ENCODE measurements at places on chromosomes 7 and 10.

- no peak for DNase-seq
These were observed 10.0 kb downstream of the CYP3A43 start for GRCh38 chr7:99837649-99838361.

GRCh38 chr10:36556468-36556867, 568.9 kb upstream of the ANKRD30A start:
- no peak for DNase-seq

DNA sequence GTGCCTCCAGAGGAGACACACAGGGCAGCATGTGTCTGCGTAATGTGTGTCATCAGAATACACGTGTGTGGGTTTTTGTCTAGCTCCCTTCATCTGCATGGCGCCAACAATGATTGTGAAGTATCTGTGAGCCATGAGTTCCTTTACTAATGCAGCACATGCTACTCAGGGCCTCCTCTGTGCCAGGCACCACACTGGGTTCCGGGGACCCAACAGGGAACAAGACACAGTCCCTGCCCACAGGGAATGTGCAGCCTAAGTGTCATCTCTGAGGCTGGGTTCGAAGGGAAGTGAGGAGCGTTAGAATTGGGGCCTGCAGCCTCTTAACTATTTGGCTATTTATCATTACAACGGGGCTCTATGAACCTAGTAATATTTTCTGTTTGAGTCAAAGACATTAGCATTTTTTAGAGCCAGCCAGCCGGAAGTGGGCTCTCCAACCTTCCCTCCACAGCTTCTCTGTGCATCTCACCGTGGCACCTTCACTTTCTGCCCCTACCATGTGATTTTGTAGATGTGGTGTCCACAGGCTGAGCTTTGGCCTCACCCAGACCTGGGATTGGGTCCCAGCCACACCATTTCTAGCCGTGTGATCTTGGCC, 43.9 kb upstream of the SRGN start:
- DNase-seq: no peak

DNA sequence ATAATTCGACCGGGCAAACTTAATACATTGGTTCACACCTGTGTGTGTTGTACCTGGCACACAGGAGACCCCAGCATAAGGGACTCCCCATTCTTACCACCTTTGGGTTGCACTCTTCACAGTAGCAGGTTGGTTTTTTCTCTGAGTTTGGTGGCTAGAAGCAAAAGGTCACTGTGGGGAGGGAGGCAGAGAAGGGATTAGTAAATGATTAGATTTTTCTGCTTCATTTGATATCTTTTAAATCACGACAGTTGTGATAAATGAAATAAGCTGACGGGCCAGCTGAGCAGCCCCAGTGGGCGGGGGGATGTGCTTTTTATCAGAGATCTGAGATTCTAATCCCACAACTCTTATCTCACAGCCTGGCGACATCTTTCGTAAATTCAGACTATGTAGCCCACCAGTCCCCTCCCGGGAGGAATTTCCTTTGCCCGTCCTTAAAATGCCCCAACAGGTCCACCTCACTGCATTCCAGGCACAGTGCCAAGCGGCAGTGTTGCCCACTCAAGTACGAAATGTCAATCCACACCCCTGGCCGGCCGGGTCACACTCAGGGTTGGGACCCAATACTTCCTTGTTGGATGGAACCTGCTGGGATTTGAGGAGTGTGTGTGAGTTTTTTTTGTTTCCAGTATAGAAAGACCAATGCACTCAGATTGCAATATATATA, 10.5 kb upstream of the KCP start:
- no peak for DNase-seq

GRCh38 chr7:84390845-84391244, 196.3 kb upstream of the SEMA3A start:
- DNase-seq: no peak

- no peak for DNase-seq
These were observed 104.9 kb downstream of the CDK6 start for GRCh38 chr7:92731335-92732063.

DNA sequence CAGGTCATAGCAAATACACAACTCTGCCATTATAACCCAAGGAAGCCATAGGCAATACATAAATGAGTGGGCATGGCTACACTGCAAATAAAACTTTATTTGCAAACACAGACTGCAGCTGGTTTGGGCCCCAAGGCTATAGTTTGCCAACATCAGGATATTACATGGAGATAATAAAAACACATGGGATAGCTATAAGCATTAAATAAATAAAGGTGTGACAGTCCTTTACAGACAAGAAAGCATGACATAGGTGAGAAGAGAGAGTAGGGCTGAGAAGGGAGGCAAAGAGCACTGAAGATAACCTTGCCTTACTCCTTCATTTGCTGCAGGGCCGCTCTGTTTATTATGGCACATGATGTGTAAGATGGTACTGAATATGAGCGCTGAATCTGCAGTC, 135.1 kb upstream of the GHITM start:
- DNase-seq: no peak

- no peak for DNase-seq
These were observed 7.0 kb downstream of the TAX1BP1 start for GRCh38 chr7:27746978-27747377.

- DNase-seq: no peak
These were observed 233.8 kb upstream of the NEBL start for GRCh38 chr10:21130683-21131442.

- no peak for DNase-seq
These were observed 113.4 kb upstream of the SVIL start for GRCh38 chr10:29748109-29748650.

DNA sequence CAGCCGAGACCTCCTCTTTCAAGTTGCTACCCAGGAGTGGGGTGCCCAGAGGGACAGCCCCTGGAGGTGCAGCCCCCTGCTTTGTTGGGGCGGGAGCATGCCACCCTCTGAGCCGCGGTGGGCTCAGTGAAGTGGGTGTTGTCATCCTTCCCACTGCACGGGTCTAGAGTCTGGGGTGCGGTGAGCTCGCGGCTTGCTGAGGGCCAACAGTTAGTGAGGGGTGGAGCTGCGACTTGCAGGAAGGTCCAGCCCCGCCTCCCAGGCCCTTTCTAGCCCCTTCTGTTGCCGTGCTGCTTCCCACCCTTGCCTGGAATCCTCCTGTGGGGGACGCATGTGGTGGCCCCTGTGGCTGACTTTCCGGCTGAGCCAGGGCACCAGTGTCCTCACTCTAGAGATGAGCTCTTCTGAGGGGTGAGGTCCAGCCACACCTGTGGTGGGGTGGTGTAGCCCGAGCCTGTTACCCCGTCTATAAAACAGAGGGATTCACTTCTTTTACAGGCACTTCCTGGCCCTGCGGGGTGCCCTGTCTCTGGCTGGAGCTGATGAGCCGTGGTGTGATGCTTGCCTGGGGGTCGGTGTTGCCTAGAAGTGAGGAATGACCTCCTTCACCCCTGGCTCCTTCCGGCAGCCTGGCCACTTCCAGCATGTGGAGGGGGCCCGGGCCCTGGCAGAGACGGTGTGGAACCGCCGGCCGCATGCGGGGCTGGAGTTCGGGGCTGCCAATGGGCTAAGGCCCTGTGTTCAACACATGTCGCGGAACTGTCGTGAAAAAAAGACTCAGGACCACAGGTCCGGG, 127.9 kb downstream of the FAM53B start:
- no peak for DNase-seq

GRCh38 chr7:23944131-23944530, 234.1 kb downstream of the STK31 start:
- no peak for DNase-seq

DNA sequence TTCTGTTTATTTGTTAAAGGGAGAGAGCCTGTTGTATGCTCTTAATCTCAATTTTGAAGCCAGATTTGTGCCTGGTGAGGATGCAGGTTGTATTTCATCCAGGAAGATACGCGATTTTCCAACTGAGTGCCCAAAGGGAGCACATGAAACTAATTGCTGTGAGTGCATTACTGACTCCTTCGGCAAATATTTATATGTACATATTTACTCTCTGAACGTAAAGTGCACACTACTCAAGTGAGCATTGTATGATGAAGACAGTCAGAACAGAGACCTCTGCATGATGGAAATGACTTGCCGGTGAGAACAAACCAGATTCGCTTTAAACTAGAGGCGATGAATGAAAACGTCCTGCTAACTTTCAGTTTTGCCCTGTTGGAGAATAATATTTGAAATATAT, 130.1 kb downstream of the MALRD1 start:
- DNase-seq: no peak

GRCh38 chr10:132294561-132295318, 13.0 kb downstream of the STK32C start:
- DNase-seq: no peak

DNA sequence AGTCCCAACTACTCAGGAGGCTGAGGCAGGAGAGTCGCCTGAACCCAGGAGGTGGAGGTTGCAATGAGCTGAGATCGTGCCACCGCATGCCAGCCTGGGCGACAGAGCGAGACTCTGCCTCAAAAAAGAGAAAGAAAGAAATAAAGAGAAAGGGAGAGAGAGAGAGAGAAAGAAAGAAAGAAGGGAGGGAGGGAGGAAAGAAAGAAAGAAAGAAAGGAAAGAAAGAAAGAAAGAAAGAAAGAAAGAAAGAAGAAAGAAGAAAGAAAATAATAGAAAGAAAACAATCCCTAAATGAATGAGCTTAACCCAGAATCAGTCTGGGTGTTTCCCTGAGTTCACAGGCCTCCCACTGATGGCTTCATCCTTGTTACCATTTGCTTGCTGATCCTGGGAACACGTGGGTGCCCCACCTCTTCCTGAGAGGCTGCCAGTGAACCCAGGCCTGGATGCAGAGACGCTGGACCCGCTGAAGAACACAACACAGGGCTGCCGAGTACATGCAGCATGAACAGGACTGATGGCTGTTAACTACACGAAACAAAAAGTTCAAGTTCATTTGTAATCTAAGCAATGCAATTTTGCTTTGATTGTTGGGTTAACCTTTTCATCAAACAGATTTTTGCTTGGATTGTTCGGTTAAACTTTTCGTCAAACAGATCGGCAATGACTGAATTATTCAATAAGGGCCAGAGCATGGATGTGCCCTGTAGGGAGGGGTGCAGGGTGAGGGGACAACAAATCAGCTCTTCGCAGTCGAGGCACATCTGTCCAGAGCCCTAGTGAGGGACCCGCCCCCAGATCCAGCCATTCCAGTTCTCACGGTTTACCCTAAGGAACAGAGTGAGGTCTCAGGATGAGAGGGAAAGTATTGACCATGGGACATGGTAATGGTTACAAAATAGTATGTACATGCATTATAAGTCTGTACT, 11.5 kb downstream of the NPFFR1 start:
- DNase-seq: no peak

DNA sequence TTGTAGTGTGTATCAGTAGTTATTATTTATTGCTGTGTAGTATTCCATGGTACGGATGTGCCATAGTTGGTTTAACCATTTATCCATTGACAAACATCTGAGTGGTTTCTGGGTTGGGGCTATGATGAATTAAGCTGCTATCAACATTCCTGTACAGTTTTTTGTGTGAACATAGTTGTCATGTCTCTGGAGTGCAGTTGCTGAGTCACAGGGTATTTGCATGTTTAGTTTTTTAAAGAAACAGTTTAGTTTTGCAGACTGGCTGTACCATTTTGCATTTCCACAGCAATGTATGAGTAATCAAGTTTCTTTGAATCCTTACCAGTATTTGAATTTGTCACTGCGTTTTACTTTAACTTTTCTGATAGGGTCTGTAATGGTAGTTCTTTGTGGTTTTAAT, 516.7 kb upstream of the CELF2 start:
- DNase-seq: no peak

DNA sequence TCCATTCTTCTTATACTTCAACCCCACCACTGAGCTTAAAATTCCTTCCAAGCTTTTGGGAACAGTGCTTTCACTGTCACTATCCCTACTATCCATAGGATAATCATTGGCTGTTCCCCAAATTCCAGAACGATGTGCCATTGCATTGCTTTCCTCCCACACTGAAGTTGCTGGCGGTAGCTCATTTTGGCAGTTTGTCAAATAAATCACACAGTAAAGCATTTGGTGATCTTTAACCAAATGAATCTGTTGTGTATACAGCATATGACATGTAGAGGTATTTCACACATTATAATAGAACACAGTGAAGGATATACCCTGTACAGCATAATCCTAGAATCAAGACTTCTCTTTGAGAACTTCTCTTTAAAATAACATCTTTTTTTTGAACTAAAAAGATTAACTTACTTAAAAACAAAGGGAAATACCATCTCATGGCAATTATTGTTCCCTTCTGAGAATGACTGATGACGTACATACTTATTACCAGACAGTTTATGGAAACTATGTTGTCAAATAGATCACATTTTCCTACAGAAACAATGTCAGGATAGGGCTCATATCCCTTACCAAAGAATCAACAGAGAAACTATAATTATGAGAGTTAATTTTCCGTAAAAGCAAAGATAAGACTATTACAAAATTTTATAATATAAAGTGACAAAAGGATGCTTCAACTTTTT, 93.6 kb downstream of the CTNNA3 start:
- DNase-seq: peak; percentile 32

GRCh38 chr10:118282670-118283069, 59.5 kb downstream of the FAM204A start:
- no peak for DNase-seq

DNA sequence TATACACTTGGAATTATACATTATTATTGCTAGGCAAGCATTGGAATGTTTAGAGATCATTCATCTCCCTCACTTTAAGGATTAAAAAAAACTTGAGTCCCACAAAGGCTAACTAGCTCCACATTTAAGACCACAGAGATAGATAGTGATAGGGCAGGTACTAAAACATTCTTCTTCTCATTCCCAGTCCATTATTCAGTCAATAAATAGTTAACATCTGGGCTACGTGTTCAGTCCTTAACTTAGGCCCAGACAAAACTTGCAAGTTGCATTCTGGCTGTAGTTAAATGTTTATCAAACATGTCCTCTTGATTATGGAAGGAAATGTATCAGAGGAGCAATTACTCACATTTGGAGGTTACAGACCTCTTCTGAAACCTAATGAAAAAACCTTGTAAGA, 2.4 kb downstream of the GNG11 start:
- DNase-seq: no peak

DNA sequence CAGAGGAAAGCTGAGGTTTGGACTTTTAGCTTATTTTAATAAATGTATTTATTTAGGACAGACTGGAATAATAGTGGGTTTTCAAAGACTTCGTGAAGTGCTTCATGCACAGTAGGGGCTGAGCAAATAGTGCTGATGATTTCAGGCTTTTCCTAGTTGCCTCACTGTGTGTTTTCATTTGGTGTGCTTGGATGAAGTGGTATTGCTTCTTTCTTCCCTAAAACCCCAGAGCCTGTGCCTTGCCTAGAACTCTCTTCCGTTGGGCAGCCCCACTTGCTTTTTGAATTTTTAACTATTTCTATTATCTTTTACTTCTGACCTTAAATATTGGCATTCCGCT, 49.6 kb downstream of the ARID5B start:
- no peak for DNase-seq
